ENCODE measurements at places on chromosomes 4 and X.

DNA sequence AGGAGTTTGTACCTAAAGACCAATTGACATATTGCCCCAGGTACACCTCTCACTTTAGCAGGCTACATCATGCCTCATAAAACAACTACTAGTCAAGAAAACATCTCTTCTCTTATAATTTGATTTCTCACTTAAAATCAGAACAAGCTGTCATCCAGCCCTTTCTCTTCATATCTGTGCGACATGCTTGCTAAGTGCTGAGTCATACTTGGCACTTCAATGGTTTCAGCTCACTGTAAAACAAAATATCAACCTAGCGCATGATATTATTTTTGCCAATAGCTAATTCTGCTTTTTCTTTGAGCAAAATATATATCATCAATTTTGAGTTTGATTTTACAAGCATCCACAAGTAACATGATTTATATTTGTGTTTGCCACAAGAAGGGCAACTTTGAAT is 27.9 kb upstream of the FUNDC1 start:
- no peak for DNase-seq

GRCh38 chr4:124304941-124305340 is 407.6 kb downstream of the ANKRD50 start:
- no peak for DNase-seq

DNA sequence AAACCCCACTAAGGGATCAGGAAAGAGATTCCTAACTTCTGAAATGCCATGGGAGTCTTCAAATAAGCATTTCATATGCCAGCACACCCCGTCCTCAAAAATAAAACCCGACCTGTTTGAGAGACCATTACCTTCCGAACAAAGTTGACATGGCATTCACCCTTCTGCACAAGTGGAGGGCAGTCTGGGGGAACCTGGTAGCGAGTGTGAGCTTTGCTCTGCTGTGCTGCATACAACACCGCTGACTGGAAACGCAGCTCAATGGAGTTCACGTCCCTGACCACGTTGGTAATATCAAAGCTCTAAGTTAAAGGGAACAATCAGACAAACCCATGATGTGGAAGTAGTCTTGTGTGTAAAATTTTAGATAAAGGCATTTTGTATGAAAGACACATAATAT is 38.0 kb downstream of the MANBA start:
- DNase-seq = no peak

DNA sequence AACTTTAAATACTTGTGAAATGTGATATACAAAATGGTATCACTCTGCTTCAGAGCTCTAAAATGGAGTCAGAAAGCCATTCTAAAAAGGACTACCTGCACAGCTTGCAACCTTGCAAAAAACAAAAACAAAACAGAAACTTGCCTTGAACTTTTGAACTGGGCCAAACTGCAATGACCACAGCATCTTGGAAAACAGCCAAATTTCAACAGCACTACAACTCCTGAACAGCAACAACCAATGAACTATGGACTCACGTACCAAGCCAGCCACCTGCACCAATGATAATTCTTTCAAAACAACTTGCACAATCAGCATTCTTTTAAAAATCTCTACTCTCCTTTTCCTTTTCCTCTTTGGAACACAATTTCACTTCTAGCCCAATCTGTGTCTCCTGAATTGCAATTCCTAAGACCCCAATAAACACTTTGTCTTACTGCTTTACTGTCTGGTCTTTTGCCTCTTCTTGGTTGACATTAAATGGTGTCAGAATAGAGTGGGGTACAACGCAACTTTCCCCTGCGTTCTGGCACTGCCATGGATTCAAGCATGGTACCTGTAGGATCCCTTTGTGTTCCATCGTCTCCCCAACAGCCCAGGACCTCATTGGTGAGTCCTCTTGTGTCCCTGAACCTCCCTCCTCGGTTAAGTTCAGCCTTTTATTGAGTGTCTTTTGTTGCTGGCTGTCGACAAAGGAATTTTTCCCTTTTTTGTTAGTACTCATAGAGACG is 35.7 kb upstream of the FMR1 start:
- no peak for DNase-seq

DNA sequence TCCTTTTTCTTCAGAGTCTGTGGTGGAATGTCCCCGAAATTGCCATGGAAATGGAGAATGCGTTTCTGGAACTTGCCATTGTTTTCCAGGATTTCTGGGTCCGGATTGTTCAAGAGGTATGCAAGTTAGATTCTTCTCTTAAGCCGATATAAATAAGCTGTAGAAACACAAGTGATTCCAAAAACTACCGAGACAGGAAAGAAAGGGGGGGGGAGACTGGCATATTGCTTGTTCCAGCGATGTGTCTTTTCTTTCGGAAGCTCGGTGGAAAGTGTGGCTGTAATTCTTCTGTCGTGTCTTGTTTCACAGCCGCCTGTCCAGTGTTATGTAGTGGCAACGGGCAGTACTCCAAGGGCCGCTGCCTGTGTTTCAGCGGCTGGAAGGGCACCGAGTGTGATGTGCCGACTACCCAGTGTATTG is 236.9 kb downstream of the DCTD start:
- DNase-seq = no peak

GRCh38 chr4:84562156-84562555 is 20.8 kb upstream of the CDS1 start:
- no peak for DNase-seq

- no peak for DNase-seq
Measured at GRCh38 chr4:129346036-129346435, 250.1 kb downstream of the C4orf33 start.

GRCh38 chr4:102574317-102574716 is 73.2 kb downstream of the NFKB1 start:
- no peak for DNase-seq

- DNase-seq = no peak
Measured at GRCh38 chr4:184941671-184942418, 76.4 kb upstream of the HELT start.

Data from ecto neural progenitor cell (in vitro differentiated cells).